ENCODE measurements at places on chromosomes 4 and X.

GRCh38 chr4:131613086-131613823 lies 1535.8 kb upstream of the PCDH10 start:
- DNase-seq: no peak

DNA sequence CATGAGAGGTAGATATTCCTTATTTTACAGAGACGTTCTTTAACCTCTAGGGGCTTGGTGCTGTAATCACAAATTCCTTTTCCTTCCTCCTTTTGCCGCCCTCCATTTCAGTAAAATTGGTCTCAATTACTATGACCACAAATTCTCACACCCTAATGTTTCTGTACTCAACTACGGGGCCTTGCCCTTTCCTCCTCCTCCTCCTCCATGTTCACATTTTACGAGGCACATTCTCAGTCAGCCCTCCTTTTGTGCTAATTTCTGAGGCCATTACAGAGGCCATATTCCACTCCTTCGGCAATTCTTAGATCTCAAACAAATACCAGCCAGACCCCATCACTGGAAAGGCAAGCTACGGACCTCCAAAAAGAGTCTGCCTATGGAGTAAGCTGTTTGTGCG lies 92.1 kb downstream of the SH3KBP1 start:
- no peak for DNase-seq

GRCh38 chrX:103157496-103158316 lies 57.2 kb upstream of the BEX4 start:
- DNase-seq: no peak

- no peak for DNase-seq
These were observed 299.0 kb downstream of the RAPGEF2 start for GRCh38 chr4:159401791-159402380.

GRCh38 chr4:90183254-90183653 lies 56.1 kb downstream of the CCSER1 start:
- DNase-seq: no peak

Data from stimulated activated CD4-positive, alpha-beta T cell treated with anti-CD3 and anti-CD28 coated beads, Interleukin-4, amount 100 ng/mL, for 48 hours (primary cell).